Stimulated activated CD8-positive, alpha-beta memory T cell treated with anti-CD3 and anti-CD28 coated beads, Interleukin-12 subunit alpha, Interleukin-12 subunit beta, amount 100 ng/mL, for 4 hours (primary cell): ENCODE measurements at places on chromosomes 2 and 18.

GRCh38 chr18:58103339-58103985, 59.4 kb downstream of the NEDD4L start:
- DNase-seq: no peak

- no peak for DNase-seq
These were observed 11.2 kb downstream of the PMAIP1 start for GRCh38 chr18:59910967-59911366.

DNA sequence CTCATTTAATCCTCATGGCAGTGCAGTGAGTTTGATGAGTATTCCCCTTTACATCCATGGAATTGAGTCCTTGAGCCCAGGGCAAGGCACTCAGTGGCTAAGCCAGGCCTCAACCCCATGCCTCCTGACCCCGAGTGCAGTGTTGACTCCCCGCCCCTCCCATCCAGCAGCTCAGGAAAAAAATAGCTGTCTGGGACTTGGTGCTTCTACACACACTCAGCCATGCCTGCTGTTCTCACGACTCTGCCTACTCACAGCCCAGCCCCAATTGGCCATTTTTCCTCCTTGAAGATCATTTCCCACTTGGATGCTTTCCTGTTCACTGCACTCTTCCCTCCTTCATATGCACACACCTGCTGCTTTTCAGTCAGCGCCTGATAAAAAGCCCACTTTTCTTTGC, 8.8 kb downstream of the FOSL2 start:
- DNase-seq: no peak

- DNase-seq: no peak
These were observed 6.4 kb downstream of the CD207 start for GRCh38 chr2:70828914-70829824.

DNA sequence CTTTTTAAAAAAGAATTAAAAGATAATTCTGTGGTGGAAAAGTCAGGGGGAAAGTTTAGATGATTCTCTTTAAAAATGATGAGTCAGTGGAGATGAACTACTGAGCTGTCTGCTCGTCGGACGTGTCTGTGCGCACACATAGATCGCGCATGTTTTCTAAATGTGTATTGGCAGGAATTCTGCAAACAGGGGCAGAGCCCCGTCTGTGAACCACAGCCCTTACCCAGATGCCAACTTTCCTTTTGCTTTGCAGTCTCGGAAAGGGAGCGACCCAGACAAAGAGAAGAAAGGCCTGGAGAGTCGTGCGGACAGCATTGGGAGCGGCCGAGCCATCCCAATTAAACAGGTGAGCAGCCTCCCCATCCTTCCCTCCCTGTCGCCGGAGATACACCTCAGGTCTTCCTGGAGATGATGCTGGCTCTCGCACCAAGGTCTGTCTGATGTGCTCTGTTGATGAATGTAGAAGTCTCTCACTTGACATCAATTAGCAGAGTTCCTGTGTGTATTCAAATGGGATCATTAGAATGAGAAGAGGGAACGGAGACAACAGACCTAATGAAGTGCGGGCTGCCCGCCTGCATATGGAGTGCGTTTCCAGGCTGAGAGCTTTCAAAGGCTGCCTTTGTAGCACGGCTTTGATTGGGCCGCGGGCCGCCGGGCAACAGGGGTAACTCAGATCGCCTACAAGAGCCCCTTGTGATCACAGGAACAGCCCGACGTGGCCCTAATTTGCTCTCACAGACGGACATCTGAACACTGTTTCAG, 313.3 kb downstream of the AGAP1 start:
- DNase-seq: no peak

DNA sequence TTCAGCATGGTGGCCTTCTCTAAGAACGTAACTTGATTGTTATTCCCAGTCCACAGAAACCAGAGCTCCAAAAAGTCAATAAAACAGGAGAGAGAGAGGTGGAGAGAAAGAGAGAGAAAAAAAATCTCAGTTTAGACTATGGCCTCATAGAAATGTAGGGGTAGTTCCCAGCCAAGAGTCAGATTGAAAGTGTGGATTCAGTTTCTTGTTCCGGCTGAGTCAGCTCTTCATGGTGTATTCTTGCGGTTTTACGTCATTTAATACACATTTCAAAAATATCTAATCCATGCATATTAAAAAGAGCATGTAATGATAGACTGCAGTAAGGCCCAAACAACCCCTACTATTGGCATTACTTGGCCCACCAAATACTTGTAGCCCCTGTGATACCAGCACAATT, 303.9 kb downstream of the ETAA1 start:
- DNase-seq: no peak

DNA sequence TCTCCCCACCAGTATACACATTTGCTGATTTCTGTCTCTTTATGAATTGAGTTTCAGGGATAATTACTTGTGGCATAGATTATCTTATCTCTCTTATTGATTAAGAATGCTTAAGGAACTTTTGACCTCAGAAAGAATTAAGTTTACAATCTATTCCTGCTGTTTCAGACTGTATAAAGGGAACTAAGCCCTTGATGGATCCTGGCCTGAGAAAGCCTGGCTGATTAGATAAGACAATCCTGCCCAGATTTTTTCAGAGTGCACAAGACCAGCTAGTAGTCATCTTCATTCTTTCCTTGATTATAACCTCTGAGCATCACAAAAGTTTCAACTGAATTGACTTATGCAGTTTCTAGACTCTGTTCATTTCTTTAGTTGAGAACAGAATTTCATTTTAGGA, 22.7 kb upstream of the TFPI start:
- DNase-seq: no peak
